ENCODE measurements at places on chromosomes 2 and 18.

DNA sequence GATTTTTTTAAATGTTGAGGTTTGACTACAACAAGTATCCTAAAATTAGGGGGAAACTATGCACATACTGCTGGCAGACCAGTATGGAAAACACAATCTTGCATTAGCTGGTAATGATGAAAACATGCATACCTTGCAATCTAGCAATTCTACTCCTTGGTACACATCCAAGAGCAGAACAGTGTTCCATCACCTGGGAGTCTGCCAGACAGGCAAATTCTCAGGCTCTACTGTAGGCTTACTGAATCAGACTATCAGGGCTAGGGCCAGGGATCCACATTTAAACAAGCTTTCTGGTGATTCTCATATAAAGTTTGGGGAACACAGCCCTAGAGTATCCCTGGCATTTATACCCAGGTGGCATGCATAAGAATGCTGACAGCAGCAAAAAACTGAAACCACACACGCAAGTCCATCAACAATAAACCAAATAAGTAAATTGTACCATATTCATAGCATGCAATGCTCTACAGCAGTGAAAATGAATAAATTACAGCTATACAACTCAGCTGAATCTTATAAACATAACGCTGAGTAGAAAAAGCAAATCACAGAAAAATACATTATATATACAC, 13.6 kb downstream of the CDH2 start:
- DNase-seq, result no peak

DNA sequence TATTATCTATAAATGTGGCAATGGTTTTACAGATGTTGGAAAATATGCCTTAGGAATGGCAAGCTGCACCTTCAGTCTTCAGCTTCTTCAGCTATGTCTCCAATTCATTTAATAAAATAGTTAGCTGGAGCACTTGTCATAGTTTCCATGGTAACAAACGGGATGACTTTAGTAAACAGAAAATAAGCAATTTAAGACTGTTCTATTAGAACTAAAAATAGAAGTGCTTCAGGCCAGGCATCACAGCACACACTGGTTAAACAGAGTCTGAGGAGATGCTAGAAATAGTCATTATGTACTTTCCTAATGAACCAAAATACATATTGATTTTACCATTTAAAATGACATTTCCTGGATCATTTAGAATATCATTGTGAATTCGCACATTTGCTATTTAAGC, 195.0 kb downstream of the GCA start:
- DNase-seq, result no peak

- DNase-seq, result no peak
These were observed 1.5 kb downstream of the DSEL start for GRCh38 chr18:67514901-67515540.

DNA sequence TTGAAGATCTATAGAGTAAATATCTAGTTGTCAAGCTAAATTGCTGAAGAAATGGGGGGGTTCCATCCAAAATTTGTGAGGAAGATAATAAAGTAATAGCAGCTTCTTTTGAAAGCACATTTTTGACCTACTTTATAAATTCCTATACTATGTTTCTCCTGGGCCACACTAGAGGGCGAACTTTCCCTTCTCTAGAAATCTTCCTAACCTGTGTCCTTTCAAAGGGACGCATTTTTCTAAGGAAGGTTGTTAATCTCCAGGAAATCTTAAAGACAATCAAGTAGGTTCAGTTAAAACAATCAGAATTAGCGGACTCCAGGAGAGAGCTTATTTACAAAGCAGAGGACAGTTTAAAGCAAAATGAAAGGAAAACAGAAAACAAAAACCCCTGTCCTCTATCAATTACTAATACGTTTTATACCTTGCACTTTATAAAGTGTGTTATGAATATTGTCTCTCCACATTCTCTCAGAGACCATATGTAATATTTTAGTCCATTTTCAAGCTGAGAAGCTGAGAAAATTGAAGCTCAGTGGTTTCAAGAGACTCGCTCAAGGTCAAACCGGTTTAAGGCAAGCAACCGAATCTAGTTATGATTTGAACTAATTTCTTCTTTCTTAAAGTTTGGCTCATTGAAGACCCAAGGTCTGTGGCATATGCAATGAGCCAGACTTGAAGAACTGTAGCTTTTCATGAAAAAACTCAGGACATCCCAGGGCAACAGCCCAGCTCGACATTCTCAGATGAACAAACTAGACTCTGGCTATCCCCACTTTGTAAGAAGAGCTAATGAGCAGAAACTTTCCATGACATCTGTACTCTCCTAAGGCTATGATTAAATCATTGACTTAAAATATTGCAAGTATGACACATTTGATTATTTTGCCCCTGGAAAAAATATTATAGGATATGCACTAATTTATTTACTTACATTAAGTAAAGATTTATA, 273.6 kb downstream of the PAX3 start:
- peak; percentile 39 for DNase-seq

- no peak for DNase-seq
These were observed 6.6 kb downstream of the OTOF start for GRCh38 chr2:26471289-26471688.

GRCh38 chr2:217844696-217845095, 158.1 kb downstream of the TNS1 start:
- DNase-seq, result no peak

DNA sequence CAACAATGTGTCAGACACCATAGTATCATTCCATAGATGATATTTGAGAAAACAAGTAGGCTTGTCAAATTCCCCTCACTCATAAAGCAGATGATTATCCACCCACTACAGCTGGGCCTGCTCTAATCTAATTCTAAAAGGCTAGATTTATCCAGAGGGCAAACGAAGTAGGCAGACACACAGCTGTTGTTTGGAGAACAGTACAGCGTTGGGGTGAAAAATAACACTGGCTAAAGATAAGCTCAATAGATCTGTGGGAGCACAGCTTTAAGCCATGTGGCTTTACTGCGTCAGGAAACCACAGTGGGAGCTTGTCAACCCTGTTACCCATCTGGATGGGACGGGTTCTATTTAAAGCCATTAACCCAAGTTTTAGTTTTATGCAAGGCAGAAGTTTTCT, 48.9 kb upstream of the COBLL1 start:
- DNase-seq, result no peak

- no peak for DNase-seq
These were observed 487.6 kb upstream of the KLHL29 start for GRCh38 chr2:22897428-22897827.

DNA sequence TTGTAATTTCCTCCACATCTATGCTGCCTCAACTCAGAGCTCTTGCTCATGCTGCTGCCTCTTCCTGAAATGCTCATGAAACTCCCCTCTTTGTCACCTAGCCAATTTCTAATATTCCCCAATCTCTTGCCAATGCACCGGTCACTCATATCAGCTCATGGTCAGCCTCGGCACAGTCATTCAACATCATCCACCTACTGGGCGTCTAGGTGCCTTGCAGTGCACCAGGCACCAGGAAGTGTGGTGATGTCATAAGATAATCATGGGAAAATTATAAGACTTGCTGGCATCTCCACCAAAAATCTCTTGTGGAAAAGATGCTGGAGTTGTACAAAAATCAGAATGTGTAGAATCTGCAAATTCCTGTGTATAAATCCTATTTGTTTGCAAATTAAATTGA, 52.6 kb upstream of the RAB27B start:
- no peak for DNase-seq

- DNase-seq, result no peak
These were observed 78.0 kb downstream of the KCNF1 start for GRCh38 chr2:10989782-10990181.

GRCh38 chr2:241770936-241771285, 5.7 kb upstream of the GAL3ST2 start:
- DNase-seq, result no peak

GRCh38 chr18:50832754-50833153, 12.9 kb upstream of the MRO start:
- no peak for DNase-seq

DNA sequence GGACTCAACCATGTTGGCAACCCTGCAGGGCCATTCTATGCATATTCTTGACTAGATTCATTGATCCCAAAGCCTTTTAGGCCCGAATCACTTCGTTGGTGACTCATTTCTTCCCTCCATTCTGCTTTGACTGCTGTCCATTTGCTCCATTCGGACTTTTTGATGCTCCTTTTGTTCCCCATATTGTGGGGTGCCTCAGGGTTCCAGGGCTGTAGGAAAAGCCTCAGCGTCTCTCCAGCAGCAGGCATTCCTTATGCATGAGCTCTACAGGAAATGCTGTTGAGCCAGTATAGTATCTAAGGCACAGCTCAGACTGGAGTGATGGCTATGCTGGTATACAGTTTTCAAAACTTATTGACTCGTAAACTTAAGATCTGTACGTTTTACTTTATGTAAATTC, 292.6 kb downstream of the PRKCE start:
- DNase-seq, result no peak

DNA sequence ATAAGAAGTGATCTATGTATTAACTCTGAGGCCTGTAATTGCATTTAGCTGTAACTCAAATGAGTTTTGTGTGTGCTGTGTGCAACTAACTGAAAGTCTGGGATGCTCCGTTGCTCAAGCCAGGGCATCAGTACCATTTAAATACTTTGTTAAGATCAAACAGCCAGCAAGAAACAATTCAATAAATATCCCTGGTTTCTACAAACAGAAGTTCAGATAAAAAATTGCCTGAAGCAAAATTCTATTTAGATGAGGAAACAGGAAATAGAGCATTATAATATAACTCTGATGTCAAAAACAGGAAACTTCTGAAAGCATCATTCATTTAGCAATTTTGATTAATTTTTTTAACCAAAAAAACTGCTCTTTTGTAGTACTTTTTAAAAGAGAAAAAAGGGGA, 18.9 kb upstream of the SLC38A11 start:
- DNase-seq, result no peak

DNA sequence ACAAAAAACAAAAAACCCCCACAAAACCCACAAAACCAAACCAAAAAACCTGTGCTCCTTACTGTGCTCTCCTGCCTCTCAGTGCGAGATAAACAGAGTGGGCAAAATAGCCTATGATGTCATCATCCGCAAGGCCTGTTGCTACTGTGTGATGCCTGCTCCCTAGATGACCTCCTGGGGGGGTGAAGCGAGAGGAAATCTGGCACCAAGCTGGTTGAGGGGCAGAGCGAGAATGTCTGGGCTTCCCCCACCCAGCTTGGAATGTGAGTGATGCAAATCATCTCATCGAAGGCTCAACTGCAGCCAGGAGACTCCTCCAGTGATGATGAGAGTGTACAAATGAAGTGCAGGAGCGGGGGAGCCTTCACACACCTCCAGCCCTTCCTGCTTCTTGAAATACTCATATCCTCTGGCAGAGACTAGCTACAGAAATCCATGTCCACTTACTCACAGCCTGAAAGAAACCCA, 57.7 kb upstream of the MAP4K3 start:
- DNase-seq, result no peak

DNA sequence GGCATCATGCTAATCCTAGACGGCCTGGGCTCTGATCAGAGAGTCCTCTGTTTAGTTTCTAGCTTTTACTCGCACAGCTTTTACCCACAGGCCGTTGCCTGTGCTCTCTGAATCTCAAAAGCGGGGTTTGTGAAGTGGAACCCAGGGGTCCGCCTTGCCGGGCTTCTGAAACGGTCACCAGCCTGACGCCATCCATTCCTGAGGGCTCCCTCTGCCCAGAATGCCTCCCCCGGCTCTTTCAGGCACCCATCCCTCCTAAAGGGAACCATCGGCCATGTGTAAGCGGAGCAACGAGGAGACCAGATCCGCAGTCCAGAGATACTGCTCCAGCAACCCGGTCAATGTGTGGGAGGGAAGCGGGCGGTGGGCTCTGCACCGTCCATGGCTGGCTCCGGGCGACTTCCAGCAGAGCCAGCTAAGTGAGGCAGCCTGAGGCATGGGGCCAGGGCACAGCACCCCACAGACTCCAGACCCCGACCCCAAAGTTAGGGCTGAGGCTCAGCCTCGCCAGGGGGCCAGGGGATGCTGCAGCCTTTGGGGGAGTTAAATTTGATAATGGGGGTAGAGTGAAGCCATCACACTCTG, 28.8 kb downstream of the SALL3 start:
- DNase-seq, result no peak

DNA sequence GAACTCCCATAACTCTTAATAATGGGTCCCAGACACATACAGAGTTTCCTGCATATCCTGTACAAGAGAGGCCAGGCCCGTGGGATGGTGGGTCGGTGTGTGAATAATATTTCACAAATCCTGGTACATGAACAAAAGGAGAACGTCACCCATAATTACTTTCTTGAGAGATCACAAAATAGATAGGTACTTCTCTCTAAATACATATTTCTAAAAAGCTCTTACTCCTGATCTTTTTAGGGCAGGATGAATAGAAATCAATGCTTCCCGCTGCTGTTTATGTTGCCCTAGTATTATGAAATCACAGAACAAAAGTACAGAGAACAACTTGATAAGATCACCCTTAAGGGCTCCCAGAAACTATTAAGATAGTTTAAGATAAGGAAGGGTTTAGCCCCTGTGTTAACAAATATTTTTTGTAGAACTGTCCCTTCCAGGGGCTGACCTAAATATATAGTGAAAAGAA, 5.4 kb downstream of the IRS1 start:
- no peak for DNase-seq

DNA sequence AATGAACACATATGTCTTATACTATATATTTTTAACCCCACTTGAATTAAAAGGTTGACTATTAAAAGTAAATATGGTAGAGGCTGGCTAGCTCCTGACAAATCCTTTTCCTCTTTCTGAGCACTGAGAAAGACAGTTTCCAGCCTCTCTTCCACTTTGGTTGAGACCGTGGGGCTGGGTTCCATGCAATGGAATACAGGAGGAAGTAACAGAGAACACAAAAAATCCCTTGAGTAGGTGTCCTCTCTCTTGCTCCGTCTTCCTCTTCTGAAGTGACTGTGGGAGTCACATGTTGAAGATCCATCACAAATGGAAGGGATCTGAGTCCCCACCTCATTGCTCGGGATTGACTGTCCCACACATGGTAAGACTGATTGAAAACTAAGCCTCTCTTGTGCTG, 36.6 kb upstream of the SIGLEC15 start:
- no peak for DNase-seq

DNA sequence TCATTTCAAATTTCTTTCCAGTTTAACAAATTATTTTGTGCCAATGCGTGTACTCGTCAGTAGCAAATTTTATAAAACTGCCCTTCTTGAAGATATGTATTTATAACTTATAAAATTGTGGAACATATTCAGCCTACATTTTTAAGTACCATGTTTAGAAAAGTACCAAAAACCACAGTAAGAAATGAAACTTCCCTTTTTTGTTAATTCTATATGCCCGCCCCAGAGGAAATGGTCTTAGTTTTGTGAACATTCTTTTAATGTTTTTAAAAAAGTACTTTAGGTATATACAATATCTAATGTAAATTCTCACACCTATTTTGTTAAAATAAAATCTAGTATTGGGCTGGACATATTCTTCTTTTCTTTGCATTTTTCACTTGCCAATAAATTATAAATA, 1.2 kb downstream of the UGT1A9 start:
- DNase-seq, result no peak

- DNase-seq, result no peak
These were observed 37.1 kb upstream of the LINC00305 start for GRCh38 chr18:64185987-64186386.

GRCh38 chr2:28463893-28464292, 32.0 kb upstream of the PLB1 start:
- no peak for DNase-seq

GRCh38 chr18:51569153-51569552, 371.7 kb upstream of the MEX3C start:
- no peak for DNase-seq
